Right cardiac atrium (tissue), 5 donors: ENCODE measurements at places on chromosomes 12 and 14. TPM values are rescaled to one million over a fixed set of nuclear protein-coding genes. Genes with fewer than 3 reads are reported as not detected.

DNA sequence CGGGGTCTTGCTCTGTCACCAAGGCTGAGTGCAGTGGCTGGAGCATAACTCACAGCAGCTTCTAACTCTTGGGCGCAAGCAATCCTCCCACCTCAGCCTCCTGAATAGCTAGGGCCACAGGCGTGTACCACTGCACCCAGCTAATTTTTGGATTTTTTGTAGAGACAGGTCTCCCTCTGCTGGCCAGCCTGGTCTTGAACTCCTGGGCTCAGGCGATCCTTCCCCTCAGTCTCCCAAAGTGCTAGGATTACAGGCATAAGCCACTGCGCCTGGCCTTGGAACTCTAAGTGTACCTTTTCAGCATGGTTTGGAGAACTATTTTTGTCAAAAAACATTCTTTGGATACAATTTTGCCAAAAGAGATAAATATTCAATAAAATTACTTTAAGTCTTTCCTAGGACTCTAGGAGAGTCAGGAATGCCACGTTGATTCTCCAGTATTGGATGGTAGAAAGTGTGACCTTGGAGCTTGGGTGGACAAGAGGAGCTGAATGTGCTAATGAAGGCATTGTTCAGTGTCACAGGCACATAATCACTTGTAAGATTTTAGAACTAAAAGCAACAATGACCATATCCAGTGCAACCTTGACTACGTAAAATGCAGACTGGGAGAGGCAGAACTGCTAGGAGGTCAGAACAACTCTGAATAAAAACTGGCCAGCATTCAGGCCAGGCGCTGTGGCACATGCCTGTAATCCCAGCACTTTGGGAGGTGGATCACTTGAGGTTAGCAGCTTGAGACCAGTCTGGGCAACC lies 2.8 kb downstream of the SRSF9 start:
- peak; percentile 68 for DNase-seq

GRCh38 chr12:94710933-94711332 lies 60.6 kb upstream of the TMCC3 start:
- DNase-seq = peak; percentile 12

- DNase-seq = no peak
Observed at GRCh38 chr14:55577229-55577628, 2.8 kb upstream of the KTN1 start.

DNA sequence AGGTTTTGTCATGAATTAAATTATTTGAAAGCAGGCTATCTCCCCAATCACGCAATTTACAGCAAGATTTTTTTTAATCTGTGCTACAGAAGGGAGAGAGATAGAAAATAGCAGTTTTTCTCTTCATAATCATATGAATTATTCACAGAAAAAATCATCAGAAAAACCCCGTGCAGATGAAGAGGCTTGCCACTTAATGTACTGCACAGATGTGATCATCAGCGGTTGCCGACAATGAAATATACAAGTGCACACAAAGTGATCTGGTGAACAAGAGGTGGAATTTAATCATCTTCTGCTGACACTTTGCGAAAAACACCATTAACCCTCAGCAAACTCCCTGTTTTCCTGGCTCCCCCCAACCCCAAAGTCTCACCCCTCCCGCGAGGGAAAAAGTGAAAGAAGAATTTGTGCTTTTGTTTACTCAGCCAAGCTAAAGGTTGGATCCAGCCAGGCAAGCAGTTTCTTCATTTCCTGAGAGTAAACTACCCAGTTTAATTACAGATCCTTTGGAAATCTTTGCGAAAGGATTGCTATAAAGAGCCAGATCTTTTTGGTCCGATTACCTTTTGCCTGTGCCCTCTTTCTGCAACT lies 3.1 kb upstream of the LMO3 start:
- DNase-seq = no peak

DNA sequence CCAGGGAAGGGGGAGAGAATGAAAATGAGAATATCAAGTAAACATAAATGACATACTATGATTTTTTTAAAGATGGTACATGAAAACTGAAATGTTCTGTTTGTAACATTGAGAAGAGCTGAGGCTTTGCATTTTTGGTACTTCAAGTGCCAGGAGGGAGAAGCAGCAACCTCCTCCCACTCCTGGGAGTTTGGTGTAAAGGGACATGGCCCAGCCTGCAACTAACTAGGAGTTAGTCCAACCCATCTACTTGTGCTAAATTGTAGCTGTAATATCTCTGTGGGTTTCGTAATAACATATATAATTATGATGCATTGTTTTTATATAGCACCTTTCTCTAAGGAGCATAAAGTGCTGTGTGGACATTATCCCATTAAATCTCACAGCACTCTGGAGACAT lies 517.5 kb downstream of the NELL2 start:
- no peak for DNase-seq

DNA sequence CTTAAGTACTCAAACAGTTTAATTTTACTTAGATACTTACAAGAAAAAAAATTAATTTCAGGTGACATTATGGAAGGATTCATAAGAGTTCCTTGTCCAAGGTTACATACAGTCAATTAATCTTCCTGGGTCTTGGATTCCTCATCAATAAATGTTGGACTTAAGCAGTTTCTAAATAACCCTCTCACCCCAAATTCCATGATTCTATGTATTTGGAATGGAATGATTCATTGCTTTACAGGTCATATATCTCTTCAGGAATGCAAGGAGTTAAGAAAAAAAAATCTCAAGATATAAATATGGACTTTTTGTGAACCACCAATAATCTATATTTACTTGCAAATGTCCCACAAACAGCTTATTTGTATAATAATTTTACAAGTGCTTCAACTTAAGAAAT lies 84.2 kb upstream of the BMP4 start:
- DNase-seq = no peak

GRCh38 chr12:47131011-47131410 lies 51.3 kb upstream of the AMIGO2 start:
- DNase-seq = no peak

GRCh38 chr12:88108021-88108420 lies 33.9 kb downstream of the CEP290 start:
- no peak for DNase-seq

- peak; percentile 69 for DNase-seq
Observed at GRCh38 chr14:61188978-61189808, 91.9 kb downstream of the TMEM30B start.

DNA sequence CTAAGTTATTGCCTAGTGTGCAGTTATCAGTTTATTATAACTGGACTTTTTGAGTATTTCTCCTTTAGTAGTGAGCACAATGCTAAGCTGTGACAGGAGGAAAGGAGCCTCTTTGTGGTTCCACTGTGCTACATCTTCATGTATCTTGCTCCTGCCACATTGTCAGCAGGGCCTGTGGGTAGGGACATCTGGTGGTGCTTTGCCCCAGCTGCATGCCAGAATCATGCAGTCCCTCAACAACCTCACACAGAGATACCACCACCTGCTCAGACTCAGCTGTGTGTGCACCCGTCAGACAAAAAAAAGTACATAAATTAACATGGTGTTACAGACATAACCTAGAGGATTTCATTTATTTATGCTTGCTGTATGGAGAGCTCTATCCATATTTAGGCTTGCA lies 51.1 kb downstream of the MIS18BP1 start:
- DNase-seq = no peak

DNA sequence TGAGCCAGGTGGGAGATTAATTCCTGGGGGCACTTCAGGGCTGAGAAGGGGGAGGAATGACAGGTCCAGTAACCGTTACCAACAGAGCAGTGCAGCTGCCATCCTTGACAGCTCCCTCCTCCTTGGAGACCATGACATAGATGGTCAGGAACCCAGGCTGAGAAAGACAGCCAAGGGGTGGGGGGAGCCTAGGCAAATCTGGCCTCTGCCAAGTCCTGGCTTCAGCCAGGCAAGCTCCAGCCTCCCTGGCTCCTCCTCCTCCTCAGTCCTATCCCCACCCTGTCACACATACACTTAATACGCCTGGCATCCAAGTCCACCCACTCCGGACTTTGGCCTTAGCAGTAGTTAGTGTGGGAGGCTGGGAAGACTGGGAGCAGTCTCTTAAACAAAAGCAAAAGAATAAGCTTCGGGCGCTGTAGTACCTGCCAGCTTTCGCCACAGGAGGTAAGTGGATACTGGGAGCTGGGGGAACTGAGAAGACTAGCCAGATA lies at the start of gene RDH5:
RDH5 (plus strand) TSS at position 323 of the 494 bp plus-strand sequence. CDS start 792 bp downstream, outside the sequence.
- peak; percentile 90 for DNase-seq

GRCh38 chr12:101221301-101221700 lies 11.3 kb upstream of the SLC5A8 start:
- no peak for DNase-seq

- no peak for DNase-seq
Observed at GRCh38 chr14:62213516-62213915, 451.3 kb downstream of the SNAPC1 start.

GRCh38 chr12:27549236-27549800 lies 25.3 kb downstream of the PPFIBP1 start:
- DNase-seq = no peak

- DNase-seq = no peak
Observed at GRCh38 chr12:118446247-118446646, 69.9 kb downstream of the SUDS3 start.

DNA sequence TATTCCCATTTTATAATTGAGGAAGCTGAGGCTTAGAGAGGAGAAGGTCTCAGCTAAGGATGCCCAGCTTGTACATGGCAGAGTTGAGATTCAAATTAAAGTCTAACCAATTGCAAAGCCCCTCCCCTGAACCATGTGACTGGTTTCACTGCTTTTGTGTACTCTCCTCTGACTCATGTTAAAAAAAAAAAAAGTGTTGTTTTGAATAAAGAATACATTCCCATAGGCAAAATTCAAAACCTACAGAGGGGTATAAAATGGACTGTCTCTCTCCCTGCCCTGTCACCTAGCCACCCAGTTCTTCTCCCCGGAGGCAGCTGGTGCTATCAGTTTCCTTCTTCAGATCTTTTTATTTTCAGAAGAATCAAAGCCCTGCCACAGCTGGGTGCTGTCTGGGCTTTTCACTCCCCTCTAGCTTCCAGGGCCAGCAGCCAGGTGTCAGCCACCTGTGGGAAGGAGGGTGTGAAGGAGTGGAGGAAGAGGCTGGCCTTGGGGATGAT lies 5.4 kb downstream of the PSMD9 start:
- DNase-seq = no peak

The ABHD4 gene
- total RNA-seq = 33.4 TPM

The A2M gene
- total RNA-seq = 525 TPM

The LRTM2 gene
- not detected for total RNA-seq

The PLD4 gene
- 0.06 TPM for total RNA-seq

The SUSD6 gene
- 25.9 TPM for total RNA-seq

The HEATR5A gene
- total RNA-seq = 54.1 TPM

The BEST3 gene
- total RNA-seq = not detected

The MFAP5 gene
- total RNA-seq = 13.5 TPM

The KLHDC1 gene
- 13.5 TPM for total RNA-seq

The EIF2B1 gene
- 29.7 TPM for total RNA-seq

The PLXNC1 gene
- 7.6 TPM for total RNA-seq

The IQSEC3 gene
- total RNA-seq = 1.3 TPM

The DDX54 gene
- total RNA-seq = 33.5 TPM

The CCDC197 gene
- 0.45 TPM for total RNA-seq

The SYT1 gene
- 0.23 TPM for total RNA-seq

The FAIM2 gene
- total RNA-seq = 10.4 TPM

The HCAR2 gene
- 0.58 TPM for total RNA-seq

The FOXG1 gene
- total RNA-seq = not detected

The PPM1H gene
- total RNA-seq = 3.5 TPM

The WNT1 gene
- not detected for total RNA-seq
